Effector memory CD8-positive, alpha-beta T cell (primary cell): ENCODE measurements at places on chromosomes 4 and X.

- no peak overlapping the region for H3K27ac ChIP-seq
- no peak overlapping the region for H3K4me3 ChIP-seq
- DNase-seq = no peak
- no peaks in the 10 kb centered on the region for H3K36me3 ChIP-seq
These were observed 113.6 kb downstream of the MID1 start for GRCh38 chrX:10506781-10507180.

DNA sequence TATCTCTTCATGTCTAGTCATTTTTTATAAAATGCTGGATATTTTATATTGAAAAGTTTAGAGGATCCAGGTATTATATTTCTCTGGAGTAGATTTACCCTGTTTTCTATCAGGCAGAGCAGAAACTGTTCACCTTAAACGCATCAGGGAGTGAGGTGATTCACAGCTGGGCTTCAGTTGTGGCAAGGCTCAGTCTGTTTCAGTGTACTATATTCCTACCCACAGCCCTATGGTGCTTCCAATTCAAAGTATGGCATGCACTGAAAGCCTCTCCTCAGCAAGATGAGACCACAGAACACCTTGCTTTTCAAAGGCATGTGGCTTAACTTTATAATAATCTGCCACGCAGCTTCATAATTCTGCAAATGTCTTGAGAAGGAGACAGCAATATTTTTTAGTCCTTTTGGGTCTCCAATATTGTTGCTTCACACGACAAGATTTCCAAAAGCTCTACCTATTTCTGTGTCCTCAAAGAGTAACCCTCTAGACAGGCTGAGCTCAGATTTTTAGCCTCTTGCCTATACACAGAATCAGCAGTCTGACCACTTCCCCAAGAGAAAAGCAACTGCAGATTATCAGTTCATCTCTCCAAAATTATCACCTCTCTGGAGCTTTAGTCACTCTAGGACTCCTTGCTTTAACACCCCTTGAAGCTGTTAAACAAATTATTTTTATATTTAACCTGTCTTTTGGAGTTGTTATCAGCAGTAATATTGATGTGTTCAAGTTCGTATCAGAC lies 24.4 kb downstream of the PRDM5 start:
- DNase-seq = no peak
- no peak overlapping the region for H3K4me3 ChIP-seq
- no peaks in the 10 kb centered on the region for H3K4me1 ChIP-seq
- H3K27ac ChIP-seq = no peak overlapping the region
- peaks cover 25% of the 10 kb centered on the region for H3K27me3 ChIP-seq
- H3K36me3 ChIP-seq = no peaks in the 10 kb centered on the region

GRCh38 chr4:19473569-19473968 lies 778.1 kb upstream of the SLIT2 start:
- DNase-seq = no peak
- no peaks in the 10 kb centered on the region for H3K4me1 ChIP-seq
- no peak overlapping the region for H3K27ac ChIP-seq
- no peaks in the 10 kb centered on the region for H3K36me3 ChIP-seq
- H3K27me3 ChIP-seq = no peaks in the 10 kb centered on the region
- no peak overlapping the region for H3K4me3 ChIP-seq

GRCh38 chrX:40041915-40042314 lies 55.8 kb downstream of the BCOR start:
- no peak overlapping the region for H3K27ac ChIP-seq
- H3K4me3 ChIP-seq = peak overlapping the region; percentile 18
- no peak for DNase-seq
- peaks cover 14% of the 10 kb centered on the region for H3K4me1 ChIP-seq
- no peaks in the 10 kb centered on the region for H3K36me3 ChIP-seq

DNA sequence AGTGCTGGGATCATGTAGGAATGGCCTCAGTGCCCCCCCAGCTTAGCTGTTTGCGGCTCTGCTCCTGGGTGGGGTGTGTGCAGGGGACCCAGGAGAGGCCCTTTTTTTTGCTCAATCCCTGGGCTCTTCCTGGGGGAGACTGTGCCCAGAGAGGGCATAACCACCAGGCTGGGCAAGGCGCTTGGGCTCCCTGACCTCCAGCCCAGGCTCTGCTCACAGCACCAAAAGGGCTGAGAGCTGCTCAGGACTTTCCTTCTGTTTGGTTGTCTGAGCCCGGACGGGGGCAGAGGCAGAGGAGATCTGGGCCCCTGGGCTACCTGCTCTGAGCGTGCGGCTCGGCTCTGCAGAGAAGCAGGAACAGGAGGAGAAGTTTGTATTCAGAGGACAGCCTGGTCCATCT lies 64.7 kb downstream of the PSAPL1 start:
- H3K27me3 ChIP-seq = peaks cover 81% of the 10 kb centered on the region
- H3K36me3 ChIP-seq = no peaks in the 10 kb centered on the region
- no peak overlapping the region for H3K27ac ChIP-seq

GRCh38 chr4:3786196-3786869 lies 20.1 kb downstream of the ADRA2C start:
- H3K4me1 ChIP-seq = no peaks in the 10 kb centered on the region
- DNase-seq = no peak
- H3K27ac ChIP-seq = no peak overlapping the region
- H3K36me3 ChIP-seq = peaks cover 2% of the 10 kb centered on the region
- H3K4me3 ChIP-seq = no peak overlapping the region

- H3K27ac ChIP-seq = no peak overlapping the region
- DNase-seq = no peak
- H3K27me3 ChIP-seq = no peaks in the 10 kb centered on the region
- no peak overlapping the region for H3K4me3 ChIP-seq
These were observed 415.7 kb upstream of the NDST4 start for GRCh38 chr4:115529126-115529525.

GRCh38 chrX:152926923-152927322 lies 29.1 kb downstream of the ZNF185 start:
- no peak for DNase-seq
- H3K4me3 ChIP-seq = no peak overlapping the region
- H3K27me3 ChIP-seq = peaks cover 9% of the 10 kb centered on the region

GRCh38 chrX:40009462-40009851 lies 88.3 kb downstream of the BCOR start:
- DNase-seq = no peak
- H3K27me3 ChIP-seq = peaks cover 22% of the 10 kb centered on the region
- peak overlapping the region; percentile 68 for H3K4me3 ChIP-seq
- no peak overlapping the region for H3K27ac ChIP-seq
- H3K4me1 ChIP-seq = peaks cover 22% of the 10 kb centered on the region
- H3K36me3 ChIP-seq = peaks cover 27% of the 10 kb centered on the region

DNA sequence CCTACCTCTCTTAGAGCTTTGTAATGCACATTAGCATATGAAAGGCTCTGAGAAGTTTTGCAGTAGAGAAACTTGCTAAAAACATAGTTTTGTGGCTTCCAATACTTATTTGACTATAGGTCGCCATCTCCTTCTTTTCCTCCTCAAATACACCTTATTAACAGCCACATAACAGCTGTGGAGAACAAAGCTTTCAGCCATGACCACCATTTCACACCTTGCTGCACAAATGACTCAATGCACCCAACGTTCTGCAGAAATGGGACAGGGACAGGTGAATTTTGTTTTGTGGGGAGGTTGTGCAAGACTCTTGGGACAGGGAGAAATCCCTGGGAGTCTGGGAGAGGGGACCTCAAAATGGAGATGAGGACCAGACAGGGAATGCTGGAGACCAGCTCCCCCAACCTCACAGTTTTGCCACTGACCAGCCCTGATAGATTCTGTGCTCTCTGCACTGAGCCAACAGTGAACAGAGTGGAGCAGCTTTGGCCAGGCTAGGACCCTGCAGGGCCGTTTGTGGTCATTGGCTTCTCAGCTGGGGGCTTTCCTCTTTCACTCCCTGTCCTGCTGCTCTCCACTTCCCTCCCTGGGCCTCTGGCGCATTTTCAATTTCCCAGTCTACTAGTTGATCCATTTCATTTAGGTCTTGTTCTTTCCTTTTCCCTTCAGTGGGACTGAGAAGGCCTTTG lies 16.6 kb downstream of the FRMPD3 start:
- H3K36me3 ChIP-seq = peaks cover 3% of the 10 kb centered on the region
- no peak overlapping the region for H3K27ac ChIP-seq
- peaks cover 5% of the 10 kb centered on the region for H3K4me1 ChIP-seq
- no peaks in the 10 kb centered on the region for H3K27me3 ChIP-seq
- no peak for DNase-seq

DNA sequence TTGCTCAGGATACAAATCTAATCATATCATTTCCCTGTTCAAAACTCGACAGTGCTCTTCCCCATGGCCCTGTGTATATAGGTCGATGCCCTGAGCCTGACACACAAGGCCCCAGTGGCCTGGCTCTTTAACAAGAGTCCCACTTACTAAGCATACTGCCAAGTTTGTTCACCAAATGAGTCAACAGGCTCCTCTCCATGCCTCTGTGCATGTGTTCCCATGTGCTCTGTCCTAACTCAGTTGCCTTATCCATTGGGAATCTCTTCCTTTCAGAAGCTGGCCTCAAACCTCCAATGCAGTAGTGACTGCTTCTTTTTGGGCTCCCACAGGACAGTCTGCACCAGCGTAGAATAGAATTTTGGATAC lies 18.9 kb upstream of the CXCR3 start:
- no peak overlapping the region for H3K27ac ChIP-seq
- peaks cover 11% of the 10 kb centered on the region for H3K4me1 ChIP-seq
- DNase-seq = no peak
- H3K36me3 ChIP-seq = peaks cover 3% of the 10 kb centered on the region

DNA sequence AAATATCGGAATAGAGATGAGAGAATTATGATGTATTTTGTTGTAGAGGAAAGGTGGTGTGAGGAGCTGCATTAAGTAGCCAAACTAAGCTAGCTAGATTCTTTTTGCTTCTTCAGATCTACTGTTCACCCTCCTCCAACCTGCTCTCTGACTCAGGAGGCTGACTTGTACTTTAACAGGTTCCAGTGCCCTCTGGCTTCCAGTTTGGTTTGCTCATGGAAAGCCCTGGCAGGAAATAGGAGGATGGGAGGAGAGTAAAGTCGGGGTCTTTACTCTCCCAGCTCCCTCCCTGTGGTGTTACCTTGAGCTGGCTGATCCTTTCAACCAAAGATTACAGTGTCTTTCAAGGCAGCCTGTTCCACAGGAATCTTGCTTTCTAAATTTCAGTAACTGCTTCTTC lies 277.0 kb upstream of the EDA2R start:
- no peak overlapping the region for H3K27ac ChIP-seq
- H3K4me3 ChIP-seq = no peak overlapping the region
- no peaks in the 10 kb centered on the region for H3K4me1 ChIP-seq
- no peak for DNase-seq

- H3K27ac ChIP-seq = no peak overlapping the region
- no peaks in the 10 kb centered on the region for H3K27me3 ChIP-seq
- H3K4me3 ChIP-seq = no peak overlapping the region
- no peaks in the 10 kb centered on the region for H3K4me1 ChIP-seq
These were observed 63.9 kb upstream of the RAB33B start for GRCh38 chr4:139389991-139390390.

- no peak for DNase-seq
- H3K27ac ChIP-seq = no peak overlapping the region
- H3K4me3 ChIP-seq = no peak overlapping the region
These were observed 47.4 kb upstream of the HOPX start for GRCh38 chr4:56728512-56728911.

DNA sequence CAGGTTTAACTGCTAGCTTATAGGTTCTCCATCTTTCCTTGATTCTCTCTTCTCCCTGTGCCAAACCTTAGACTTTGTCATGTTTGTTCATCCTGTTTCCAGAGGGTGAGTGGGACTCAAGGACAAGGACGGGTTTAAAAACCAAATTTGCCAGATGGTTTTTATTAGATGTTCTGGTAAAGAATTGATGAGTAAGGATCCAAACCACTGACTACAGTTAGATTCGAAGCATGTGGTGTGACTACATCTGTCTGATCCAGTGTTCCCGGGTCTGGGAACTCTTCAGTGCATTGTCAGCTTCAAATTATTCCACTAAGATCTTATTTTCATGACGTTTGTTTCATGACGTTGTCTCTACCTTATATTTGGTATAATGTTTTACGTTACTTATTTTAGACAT lies 37.5 kb downstream of the MTMR1 start:
- no peak overlapping the region for H3K4me3 ChIP-seq
- peaks cover 10% of the 10 kb centered on the region for H3K4me1 ChIP-seq
- no peak overlapping the region for H3K27ac ChIP-seq
- no peak for DNase-seq
- H3K36me3 ChIP-seq = peaks cover 59% of the 10 kb centered on the region
- H3K27me3 ChIP-seq = no peaks in the 10 kb centered on the region

- no peaks in the 10 kb centered on the region for H3K36me3 ChIP-seq
- no peak overlapping the region for H3K4me3 ChIP-seq
- H3K4me1 ChIP-seq = peaks cover 6% of the 10 kb centered on the region
These were observed 59.4 kb downstream of the REPS2 start for GRCh38 chrX:17005712-17006368.
